ENCODE measurements at places on chromosomes 13 and 19. TPM values are rescaled to one million over a fixed set of nuclear protein-coding genes. Genes with fewer than 3 reads are reported as not detected.
A peak's percentile ranks its signal among the peaks of the same experiment; 100 is the strongest.

GRCh38 chr19:32924200-32924599 lies 47.6 kb downstream of the CEP89 start:
- DNase-seq: no peak

GRCh38 chr13:93183302-93183701 lies 43.3 kb upstream of the GPC6 start:
- DNase-seq: no peak

The ALDH16A1 gene
- total RNA-seq: 27.9 TPM

- no peak for DNase-seq
These were observed 43.1 kb downstream of the CYP4F22 start for GRCh38 chr19:15551293-15552004.

The NRTN gene
- 0.85 TPM for total RNA-seq

GRCh38 chr19:48353677-48354076 lies 10.1 kb downstream of the TMEM143 start:
- no peak for DNase-seq

- peak; percentile 99 for DNase-seq
These were observed 1.7 kb upstream of the PPP1R37 start for GRCh38 chr19:45091031-45091923.

DNA sequence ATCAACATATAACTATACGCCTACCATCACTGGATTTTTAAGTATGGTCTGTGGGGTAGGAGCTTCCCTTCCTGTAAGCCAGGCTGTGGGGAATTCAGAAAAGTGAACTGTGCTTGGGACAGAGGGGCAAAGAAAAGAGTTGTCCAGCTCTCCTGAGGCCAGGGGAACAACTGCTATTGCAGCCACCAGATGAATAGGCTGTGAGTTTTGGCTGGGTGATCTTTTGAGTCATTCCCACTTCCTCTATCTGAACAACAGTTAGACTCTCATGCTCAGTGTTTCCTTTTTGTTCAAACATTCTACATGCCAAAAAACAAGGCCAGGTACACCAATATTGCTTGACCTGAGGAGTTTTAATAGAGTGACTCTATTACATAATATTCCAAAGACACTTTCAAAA lies 426.2 kb upstream of the DACH1 start:
- DNase-seq: no peak

- no peak for DNase-seq
These were observed 28.1 kb downstream of the RANBP3 start for GRCh38 chr19:5949792-5950305.

Data from ascending aorta (tissue), 2 donors.